Mesangial cell (primary cell): ENCODE measurements at places on chromosomes 4 and X. TPM values are rescaled to one million over a fixed set of nuclear protein-coding genes. Genes with fewer than 3 reads are reported as not detected.

Gene FAT4
- 2.8 and 18.5 TPM in 2 replicates for total RNA-seq

Gene GPR173
- 3.9 and 11.3 TPM in 2 replicates for total RNA-seq

Gene LRRC66
- 0.13 TPM in 1 of 2 replicates, not detected in the other for total RNA-seq

Gene FAM133A
- not detected in 2 replicates for total RNA-seq

Gene TEX11
- not detected in 2 replicates for total RNA-seq

Gene TBC1D14
- total RNA-seq, result 30.8 and 41.3 TPM in 2 replicates

Gene ADGRA3
- 25.4 and 28.1 TPM in 2 replicates for total RNA-seq

Gene GAGE12E
- not detected in 2 replicates for total RNA-seq

Gene GAGE12F
- not detected in 2 replicates for total RNA-seq

Gene GPR50
- not detected in 2 replicates for total RNA-seq

Gene NOX1
- total RNA-seq, result not detected in 2 replicates

Gene GRPR
- total RNA-seq, result not detected in 2 replicates

Gene P2RY10
- not detected in 2 replicates for total RNA-seq

Gene AKAP14
- not detected in 2 replicates for total RNA-seq

Gene SYTL5
- 0.13 and 0.16 TPM in 2 replicates for total RNA-seq

Gene NKX1-1
- not detected in 2 replicates for total RNA-seq
